ENCODE measurements at places on chromosomes 6 and 20.

GRCh38 chr20:40049854-40050253 lies 639.2 kb downstream of the MAFB start:
- DNase-seq = no peak

DNA sequence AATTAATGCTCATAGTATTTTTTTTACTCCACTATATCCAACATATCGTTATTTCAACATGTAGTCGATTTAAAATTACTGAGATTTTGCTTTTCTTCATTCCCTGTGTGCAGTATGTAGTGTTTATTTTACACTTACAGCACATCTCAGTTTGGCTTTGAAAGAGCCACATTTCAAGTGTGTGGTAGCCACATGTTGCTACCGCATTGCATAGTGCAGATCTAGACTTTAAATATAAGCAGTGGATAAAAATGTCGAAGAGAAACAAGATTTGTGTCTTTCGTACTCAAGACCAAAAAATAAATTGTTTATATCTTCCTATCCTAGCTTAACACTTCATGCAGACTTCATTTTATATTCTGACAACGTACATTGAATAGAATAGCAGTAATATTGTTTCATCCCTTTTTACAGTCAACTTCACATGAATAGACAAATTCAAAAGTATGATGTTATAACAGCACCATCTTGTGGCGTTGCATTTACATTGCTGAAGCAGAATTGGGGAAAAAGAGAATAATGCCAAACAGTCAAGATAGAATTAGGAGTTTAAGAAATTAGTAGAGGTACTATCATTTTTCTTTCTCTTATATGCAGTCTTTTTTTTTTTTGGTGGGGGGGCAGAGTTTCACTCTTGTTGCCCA lies 29.9 kb downstream of the FBXO5 start:
- peak; percentile 55 for DNase-seq

- no peak for DNase-seq
These were observed 96.3 kb downstream of the RFPL4B start for GRCh38 chr6:112443179-112444065.

DNA sequence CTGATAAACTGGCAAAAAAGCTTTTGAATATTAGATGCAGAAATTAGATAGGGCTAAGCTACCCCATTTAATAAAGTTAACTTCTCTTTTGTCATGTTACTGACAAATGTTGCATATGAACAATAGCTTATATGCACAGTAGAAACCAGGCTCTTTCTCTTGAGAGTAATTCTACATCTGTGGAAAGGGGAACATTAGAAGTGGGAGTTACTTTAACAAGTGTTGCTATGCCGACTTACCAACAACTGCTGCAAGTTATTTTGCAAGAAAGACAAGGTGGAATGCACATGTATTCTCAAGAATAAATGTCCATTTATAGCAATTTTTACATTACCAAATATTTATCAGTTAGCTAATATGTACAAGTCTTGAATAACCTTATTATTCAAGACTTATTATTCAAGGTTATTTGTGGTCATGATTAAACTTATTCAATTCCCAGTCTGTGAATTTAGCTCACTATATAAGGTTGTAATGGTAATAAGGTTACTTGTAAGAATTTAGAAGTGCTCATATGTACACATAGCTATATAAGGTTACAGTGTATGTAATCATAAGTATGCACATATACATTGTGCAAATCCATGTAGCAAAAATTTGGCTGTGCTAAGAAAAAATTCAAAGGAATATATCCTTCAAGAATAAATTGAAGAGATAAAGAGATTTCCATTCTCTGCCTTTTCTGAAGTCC lies 38.3 kb downstream of the ADGRG6 start:
- DNase-seq = no peak

- no peak for DNase-seq
These were observed 19.4 kb downstream of the SDHAF4 start for GRCh38 chr6:70586114-70586513.

DNA sequence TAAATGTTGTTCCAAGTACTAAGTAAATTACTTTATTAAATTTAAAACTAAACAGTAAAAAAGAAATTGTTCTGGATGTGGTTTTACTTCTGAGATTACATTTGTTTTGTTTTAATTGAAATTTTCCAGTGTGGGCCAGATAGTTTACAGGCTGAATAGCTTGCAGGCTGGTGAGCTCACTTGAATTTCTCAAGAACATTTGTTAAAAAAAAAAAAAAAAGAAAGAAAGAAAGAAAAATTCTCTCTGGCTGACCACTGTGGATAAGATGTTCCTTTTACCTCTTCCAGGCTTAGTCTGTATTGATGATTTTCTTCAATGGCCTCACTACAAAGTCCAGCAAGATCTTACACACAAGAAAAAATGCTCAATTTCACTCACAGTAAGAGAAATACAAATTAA lies 85.4 kb downstream of the PLCG1 start:
- DNase-seq = no peak

- DNase-seq = no peak
These were observed 19.1 kb upstream of the PRDM1 start for GRCh38 chr6:106066989-106067388.

- no peak for DNase-seq
These were observed 3.1 kb upstream of the ZNF831 start for GRCh38 chr20:59160389-59161115.

- no peak for DNase-seq
These were observed 30.5 kb upstream of the TLDC2 start for GRCh38 chr20:36845288-36845971.

DNA sequence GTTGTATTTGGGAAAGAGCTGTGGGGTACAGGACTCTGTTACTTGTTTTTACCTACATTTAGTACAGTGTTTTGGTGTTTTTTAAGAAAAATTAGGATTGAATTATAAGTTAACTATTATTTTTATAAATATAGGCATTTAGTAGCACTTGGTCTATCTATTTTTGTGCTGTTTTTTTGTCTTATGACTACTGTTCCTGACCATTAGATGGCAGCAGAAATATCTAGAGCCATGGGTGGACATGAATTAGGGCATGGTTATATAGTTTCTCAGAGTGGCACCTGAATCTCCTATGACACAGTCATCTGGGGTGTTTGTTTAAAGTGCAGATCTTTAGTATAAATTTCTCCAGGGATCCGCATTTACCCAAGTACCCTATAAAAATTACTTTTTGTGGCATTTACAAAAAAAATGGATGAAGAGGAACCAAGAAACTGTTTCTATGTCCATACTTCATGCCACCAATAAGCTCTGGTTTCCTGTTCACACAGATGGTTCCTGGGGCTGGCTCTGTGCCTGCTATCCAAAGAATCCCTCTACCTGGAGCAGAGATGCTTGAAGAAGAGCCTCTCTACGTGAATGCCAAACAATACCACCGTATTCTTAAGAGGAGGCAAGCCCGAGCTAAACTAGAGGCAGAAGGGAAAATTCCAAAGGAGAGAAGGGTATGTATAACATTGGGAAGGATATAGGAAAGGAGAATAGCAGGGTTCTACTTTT lies 19.8 kb downstream of the NFYA start:
- peak; percentile 36 for DNase-seq

- DNase-seq = no peak
These were observed 17.9 kb downstream of the TLDC2 start for GRCh38 chr20:36893801-36894200.

DNA sequence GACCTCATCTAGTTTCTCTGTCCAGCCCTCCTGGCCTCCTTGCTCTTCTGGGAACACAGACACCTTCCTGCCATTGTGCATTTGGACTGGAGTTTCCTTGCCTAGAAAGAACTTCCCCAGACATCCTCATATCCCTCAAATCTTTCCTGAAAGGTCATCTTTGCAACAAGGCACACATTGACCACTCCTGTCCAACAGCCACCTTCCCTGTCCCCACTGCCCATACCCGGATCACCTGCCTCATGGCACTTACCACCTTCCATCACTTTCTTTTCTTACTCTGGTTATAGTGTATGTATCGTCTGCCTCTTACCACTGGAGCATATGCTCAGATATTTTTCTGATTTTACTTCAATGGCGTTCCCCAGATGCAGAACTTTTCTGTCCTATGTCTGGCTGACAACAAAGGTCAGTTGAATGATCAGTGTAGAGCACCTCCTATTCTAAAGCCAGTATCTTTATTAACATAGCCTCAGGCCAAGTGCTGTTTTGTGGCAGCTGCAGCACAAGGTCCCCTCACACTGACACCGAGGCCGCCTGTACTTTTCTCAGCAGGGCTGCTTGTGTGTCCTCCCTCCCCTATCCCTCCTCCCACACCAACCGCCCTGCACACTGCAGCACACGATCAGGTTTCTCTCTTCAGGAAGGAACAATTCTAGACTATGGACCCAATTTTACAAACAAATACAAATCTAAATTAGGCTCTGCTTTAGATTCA lies 4.1 kb downstream of the HLA-C start:
- no peak for DNase-seq

GRCh38 chr6:105886814-105887544 lies 199.2 kb upstream of the PRDM1 start:
- DNase-seq = no peak

DNA sequence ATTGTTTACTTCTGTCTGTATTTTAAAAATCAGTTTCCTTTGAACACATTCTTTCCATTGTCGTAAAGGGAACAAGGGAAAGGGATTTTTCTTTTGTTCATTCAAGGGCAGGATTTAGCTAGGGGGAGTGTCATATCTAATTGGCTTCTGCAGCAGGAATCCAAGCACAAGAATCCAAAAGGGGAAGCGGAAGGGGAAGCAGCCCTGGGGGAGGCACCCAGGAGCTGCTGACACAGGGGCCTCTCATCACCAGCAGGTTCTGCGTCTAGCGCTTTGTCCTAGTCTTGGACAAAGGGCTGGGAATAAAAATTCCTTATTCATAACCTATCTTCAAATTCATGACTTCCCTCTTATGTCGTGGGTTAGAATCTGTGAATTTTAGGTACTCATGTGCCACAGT lies 13.7 kb downstream of the RIPK1 start:
- no peak for DNase-seq

DNA sequence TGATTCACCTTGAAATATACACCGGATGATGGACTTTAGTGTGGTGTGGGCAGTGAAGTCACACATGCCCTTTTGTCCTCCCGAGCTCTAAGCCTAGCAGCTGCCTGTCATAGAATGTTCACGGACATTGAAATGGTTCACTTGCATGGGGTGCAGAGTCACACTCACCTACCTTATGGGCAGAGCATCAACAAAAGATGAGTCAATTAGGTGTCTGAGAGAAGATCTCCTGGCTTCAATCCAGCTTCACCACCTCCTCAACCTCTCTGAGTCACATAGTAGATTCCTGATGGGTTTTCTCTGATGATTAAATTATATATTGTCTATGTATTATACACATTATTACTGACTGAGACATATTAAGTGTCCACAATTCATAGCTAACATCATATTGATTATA lies 48.1 kb upstream of the HLA-E start:
- no peak for DNase-seq

DNA sequence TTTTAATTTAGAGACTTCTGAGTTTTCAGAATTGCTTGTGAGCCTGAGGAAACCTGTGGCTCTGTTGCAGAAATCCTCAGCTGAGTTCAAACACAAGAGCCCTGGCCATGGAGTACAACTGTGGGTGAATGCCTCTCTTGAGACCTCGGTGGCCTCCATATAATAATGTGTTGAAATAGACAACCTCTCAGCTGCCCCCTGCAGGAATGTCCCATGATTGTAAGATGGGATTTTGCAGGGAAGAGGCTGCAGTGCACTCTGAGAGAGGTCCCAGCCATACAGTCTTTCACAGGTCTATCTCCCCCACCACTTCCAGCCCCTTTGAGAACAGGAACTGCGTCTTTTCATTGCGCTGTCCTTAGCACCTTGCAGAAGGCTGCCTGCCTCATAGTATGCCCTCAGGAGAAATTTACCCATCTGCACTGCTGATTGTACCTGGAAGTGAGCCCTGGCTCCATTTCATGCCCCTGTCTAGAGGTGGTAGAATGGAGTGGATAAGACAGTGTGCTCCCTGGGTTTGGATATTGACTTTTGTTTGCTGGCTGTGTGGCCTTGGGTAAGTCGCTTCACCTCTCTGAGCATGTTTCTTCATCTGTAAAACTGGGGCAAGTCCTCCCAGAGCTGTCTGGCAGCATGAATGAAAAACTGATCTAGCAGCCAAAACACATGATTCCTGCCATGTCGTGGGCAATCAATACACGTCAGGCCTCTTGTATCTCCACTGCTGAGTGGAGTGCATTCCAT lies 16.8 kb upstream of the CDH22 start:
- DNase-seq = peak; percentile 42

- DNase-seq = peak; percentile 72
These were observed 1.4 kb downstream of the AKIRIN2 start for GRCh38 chr6:87700397-87701343.

- DNase-seq = peak; percentile 48
These were observed 72.9 kb upstream of the MYL9 start for GRCh38 chr20:36468149-36469000.

DNA sequence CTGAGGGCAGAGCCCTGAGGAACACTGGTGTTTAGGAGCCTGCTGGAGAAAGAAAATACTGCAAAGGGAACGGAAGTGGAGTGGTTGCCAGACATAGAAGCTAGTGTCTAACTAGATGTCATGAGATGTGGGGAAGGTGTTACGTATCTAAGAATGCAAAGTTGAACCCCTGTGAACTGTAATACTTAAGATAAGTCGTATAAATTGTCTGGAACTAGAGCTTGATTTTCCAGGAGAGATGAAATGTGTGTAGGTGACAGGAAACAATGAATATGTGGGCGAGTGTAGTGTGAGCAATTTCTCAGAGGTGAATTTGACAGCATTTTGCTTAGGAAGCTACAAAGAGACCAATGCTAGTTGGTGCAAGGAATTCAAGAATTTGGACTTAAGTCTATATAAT lies 27.9 kb downstream of the ESR1 start:
- DNase-seq = no peak

GRCh38 chr20:1807394-1807793 lies 87.8 kb upstream of the SIRPA start:
- no peak for DNase-seq

- no peak for DNase-seq
These were observed 21.7 kb downstream of the SMLR1 start for GRCh38 chr6:130848945-130849344.

- no peak for DNase-seq
These were observed 4.4 kb upstream of the MUC21 start for GRCh38 chr6:30979141-30979540.

DNA sequence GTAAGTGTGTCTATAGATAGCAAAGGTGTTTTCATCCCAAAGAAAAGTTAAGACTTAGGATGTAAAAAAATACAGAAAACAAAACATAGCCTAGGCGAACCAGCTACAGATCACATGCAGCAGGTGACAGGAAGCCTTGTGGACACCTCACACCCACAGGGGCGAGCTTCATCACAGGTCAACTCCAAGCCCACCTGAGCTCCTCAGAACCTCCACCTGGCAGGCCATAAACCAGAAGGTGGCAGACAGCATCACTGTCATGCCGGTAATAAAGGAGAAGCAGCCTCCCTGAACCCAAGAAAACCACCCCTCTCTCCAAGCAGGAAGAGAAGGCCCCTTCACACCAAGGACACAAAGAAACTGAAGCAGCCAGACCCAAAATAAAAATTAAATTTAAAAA lies 1.0 kb downstream of the RALGAPA2 start:
- DNase-seq = peak; percentile 21

GRCh38 chr6:169725125-169726048 lies 1.1 kb upstream of the PHF10 start:
- peak; percentile 87 for DNase-seq

Measured in endothelial cell of umbilical vein (primary cell).